Activated CD8-positive, alpha-beta memory T cell treated with anti-CD3 and anti-CD28 coated beads for 1 hour (primary cell): ENCODE measurements at places on chromosomes 1 and 21.
A peak's percentile ranks its signal among the peaks of the same experiment; 100 is the strongest.

DNA sequence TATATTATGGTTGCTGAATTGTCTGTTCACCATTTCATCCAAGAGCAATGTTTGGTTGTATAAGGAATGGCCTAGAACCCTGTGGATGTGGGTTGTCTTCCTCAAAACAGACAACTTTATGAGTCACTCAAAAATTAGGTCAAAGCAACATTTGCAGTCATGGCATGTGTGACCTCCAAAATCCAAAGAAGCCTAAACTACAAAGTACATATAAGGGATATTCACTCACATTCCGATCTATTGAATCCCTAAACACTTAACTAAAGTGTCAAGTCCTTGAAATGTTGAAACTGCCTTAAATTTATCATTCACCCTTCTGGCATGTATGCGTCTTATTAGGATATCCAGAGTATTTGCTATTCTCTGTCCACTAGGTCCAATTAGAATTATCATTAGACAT is 491.5 kb downstream of the NUF2 start:
- no peak for DNase-seq

GRCh38 chr1:19367584-19368041 is 55.5 kb downstream of the SLC66A1 start:
- no peak for DNase-seq

DNA sequence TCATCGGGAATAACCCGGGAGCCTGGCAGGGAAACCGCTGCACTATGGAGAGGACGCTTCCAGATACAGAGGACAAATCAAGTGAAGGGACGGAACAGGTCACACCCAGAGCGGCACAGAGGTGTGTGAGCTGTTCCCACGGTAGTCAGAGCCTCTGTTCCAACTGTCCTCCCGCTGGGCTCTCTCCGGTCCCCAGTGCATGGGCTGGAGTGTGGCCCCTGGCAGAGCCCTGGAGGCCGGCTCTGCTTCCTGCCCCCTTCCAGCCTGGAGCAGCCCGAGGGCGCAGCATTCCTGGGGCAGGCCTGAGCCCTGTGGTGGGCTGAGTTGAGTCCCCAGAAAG is 11.9 kb upstream of the ZBTB21 start:
- DNase-seq = no peak

DNA sequence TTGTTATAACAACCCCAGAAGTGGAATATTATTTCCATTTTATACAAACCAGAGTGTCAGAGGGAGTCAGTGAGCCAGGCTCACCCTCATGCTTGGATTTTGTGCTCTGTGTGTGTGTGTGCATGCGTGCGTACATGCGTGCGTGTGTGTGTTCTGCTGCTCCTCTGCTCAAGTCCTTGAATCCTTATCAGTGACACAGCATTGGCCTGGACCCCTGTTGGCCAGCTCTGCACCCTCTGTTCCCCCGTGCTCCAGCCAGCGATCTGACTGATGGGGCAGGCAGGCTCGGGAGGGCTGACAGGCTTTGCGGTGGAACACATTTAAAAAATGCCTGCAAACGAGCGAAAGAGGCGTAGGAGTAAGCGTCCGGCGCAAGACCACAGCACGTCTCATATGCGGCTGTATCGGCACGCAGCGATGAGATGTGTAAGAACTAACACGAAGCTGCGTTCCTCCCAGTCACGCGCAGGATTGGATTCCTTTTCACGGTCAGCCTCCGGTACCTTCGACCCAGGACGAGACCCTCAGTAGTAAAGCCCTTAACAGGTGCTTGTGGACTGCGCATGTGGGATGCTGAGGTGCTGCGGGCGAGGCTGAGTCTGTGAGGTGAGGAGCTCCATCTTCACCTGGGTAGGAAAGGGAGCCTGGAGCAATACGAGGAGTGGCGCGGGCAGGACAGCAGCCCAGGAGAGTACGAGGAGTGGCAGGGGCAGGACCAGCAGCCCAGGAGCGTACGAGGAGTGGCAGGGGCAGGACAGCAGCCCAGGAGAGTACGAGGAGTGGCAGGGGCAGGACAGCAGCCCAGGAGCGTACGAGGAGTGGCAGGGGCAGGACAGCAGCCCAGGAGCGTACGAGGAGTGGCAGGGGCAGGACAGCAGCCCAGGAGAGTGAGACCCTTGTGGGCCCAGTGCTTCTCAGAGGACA is 130.9 kb downstream of the GALNT2 start:
- DNase-seq = no peak

- DNase-seq = no peak
Observed at GRCh38 chr1:227712648-227713047, 22.5 kb downstream of the JMJD4 start.

DNA sequence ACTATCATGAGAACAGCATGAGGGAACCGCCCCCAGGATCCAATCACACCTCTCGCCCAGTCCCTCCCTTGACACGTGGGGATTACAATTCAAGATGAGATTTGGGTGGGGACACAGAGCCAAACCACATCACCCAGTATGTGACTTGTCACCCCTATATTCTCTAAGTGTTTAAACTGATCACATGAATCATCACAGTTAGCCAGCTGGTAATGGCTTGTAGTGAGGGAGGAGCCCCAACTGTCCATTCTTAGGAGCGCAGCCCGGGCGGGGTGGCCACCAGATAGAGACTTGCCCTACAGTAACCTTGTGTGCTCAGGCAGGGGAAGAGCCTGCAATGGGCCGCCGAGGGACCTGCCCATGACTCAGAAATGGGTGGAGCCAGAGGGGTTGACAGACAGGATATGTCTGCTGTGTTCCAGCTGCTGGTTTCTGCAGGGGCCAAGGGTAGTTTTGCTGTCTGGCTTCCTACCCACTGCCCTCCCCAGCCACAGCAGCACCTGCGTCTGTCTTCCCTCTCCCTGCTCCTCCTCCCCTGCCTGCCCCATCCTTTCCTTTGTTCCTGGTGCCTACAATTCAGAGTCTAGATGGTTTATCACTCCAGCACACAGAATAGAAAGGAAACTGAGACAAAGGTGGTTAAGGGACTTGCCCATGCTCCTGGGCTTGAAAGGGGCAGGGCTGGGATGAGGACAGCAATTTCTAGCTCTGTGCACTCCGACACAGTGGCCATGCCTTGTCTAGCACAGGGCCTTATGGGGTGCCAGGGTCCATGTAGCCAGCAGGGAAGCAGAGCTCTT is 9.2 kb downstream of the ABCG1 start:
- peak; percentile 88 for DNase-seq

DNA sequence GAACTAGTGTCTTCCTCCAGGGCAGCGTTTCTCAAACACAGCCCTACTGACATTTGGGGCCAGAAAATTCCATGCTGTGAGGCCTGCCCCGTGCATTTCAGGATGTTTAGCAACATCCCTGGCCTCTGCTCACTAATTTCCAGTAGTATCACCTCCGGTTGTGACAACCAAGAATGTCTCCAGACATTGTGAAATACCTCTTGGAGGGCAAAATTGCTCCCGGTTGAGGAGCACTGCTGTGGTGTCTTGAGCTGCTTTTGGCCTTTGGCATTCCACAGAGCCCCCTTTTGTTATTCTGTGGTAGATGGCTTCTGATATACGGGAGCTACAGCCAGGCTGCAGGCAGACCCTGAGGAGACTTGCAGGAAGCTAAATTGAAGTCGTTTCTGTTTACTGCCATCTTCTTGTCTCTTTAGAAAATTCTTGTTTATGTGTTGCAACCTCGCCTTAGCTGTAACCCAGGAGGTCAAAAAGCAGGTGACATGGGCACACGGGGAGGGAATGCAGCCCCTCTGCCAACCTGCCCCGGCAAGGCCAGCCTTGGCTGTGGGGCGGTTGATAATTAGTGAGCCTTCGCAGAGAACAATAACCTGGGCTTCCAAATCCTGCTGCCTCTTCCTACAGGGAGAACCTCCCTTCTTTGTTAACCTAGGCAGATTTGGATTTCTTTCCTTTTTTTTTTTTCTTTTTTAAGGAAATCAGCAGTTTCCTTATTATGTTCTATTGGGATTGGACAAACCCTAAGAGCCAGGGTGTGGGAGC is 74.7 kb upstream of the AKT3 start:
- no peak for DNase-seq

- no peak for DNase-seq
Observed at GRCh38 chr1:96918406-96918805, 196.8 kb downstream of the PTBP2 start.

GRCh38 chr1:202571719-202572339 is 138.4 kb downstream of the SYT2 start:
- DNase-seq = no peak

DNA sequence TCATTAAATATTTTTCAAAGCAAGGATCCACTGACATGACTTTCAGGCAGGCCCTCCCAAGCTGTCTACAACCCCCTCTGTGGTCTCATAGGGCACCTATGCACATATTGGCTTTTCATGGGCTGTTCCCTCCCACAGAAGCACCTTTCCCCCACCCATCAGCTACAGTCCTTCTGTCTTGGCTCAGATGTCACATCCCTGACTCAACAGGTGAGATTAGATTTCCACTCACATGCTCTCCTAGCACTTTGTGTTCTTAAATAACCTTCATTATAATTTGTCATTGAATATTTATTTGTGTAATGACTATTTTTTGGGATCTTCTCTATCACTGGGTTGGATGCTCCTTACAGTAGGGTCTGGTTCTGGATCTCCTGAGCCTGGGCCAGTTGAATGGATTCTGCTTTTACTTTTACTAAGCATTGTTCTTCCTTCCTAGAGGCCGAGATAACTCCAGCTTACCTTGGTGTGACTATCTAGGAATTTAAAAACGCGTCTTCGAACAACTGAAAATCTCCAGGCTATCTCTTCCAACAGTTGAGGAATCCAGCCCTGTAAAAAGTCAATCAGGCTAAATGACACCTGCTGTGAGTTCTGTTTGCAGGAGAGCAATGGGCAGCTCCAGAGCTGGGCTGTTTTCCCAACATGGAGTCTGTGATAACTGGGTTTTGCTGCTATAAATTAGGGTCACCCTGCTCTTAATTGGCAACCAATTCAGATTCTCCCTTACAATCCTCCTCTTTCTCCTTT is 16.2 kb downstream of the ROR1 start:
- no peak for DNase-seq

DNA sequence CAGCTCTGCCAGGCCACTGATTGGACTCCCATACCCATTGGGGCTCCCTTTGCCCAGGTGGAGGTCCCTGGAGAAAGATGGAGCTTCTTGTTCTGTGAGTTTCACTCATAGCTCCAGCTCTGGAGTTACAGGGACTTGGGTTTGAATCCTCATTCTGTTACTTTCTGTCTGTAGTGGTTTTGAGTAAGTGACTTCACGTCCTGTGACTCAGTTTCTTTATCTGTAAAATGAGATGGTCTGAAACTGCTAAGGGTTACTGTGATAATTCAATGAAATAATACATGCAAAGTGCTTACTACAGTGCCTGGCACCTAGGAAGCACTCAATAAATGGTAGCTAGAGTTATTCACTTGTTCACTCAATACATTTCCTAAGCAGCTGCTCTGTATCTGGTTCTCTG is 88.5 kb upstream of the SLC2A1 start:
- no peak for DNase-seq

GRCh38 chr1:110492573-110492972 is 26.4 kb downstream of the KCNA10 start:
- DNase-seq = no peak

DNA sequence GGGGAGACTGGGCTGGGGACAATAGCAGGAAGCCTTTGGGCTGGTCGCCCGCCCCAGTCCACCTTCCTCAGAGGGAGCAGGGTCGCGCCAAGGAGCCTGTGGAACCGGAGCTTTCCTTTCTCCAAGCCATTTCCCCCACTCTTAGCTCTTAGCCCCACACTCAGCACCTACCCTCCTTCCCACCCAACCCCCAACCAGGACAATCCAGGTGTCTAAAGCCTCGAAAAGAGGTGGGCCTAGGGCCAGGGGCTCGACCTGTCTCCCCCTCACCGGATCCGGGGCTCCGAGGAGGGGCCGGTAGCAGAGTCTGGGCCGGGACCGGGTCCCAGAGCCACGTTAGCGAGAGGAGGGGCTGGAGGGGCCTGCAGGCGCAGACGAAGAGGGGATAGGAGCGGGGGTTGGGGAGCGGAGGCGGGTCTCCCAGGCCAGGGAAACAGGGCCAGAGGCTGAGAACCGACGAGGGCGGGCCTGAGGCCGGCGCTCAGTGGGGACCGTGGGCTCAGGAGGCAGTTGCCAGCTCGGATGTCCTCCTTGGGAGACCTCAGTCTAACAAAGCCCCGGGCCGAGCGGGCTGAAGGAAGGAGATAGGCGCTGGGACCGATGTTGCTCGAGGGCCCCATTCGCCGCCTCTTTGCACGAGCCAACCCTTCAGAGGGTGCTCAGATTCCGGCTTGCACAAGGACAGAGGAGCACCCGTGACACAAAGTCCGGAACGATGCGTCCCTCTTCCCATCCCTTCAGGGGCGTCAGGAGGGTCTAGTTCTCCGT is 943 bp downstream of the SEMA6C start:
- no peak for DNase-seq

- no peak for DNase-seq
Observed at GRCh38 chr1:115291741-115292140, 46.3 kb downstream of the NGF start.

DNA sequence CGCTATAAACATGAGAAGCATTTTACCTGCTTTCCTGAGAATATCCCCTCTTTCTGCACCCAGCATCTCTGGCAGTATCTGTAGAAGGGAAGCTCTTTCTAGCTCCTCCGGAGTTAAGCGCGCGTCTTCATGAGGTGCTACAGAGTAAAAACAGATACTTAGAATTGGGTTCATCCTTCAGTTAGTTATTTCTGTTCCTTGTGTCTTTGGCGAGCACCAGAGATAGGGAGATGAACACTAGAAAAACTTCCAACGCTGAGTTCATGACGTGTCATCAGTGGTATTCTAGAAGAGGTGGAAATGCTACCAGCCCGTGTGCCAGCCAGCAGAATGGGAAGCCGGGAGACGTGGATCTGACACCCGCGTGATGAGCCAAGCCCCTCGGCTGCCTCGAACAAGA is 2.1 kb downstream of the UTS2 start:
- no peak for DNase-seq

DNA sequence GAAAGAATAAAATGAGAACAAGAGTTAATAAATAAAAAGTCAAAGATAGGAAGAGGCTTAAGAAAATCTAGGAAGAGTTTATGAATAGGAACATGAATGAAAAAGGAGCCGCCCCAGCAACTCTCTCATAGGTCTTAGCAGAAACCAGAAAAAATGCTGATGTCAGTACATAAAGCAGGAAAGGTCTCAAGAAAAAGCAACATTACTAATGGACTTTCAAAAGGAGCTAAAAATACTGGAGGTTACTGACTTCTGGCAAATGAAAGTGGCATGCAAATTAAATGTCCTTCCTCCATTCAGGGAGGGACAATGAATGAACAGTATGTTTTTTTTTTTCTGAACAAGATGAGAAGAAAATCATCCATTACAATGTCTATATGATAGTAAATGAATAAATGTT is 387.6 kb downstream of the BRINP2 start:
- DNase-seq = no peak

DNA sequence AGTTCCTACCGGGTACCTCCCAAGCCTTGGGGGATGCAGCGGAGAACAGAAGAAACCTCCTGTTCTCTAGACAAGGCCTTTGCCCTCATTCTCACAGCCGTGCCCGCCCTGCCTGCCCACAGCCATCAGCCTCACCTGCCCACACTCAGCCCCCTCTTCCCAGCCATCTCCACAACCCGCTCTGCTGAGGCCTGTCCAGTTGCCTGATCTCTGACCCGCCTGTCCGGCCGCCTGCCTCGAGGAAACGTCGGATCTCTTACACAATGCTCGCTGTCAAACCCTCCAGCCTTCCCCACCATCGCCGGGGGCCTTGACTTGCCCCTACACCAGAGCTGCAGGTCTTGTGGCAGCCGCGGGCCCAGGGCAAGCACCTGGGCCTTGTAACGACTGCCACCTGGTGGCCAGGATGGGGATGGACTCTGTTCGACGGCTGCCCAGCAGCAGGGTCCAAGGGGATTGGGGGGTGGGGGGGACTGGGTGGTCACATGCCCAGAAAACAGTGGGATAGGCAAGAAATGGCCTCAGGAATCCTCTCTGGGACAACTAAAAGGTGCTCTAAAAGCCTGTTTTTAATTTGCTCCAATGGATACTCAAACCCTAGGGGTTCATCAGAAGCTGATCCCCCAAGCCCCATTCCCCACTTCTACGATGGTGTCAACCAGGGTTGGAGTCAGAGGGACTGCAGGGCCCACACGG is 31.0 kb downstream of the SLC45A1 start:
- peak; percentile 56 for DNase-seq
